ENCODE measurements at places on chromosomes 7 and 10.

DNA sequence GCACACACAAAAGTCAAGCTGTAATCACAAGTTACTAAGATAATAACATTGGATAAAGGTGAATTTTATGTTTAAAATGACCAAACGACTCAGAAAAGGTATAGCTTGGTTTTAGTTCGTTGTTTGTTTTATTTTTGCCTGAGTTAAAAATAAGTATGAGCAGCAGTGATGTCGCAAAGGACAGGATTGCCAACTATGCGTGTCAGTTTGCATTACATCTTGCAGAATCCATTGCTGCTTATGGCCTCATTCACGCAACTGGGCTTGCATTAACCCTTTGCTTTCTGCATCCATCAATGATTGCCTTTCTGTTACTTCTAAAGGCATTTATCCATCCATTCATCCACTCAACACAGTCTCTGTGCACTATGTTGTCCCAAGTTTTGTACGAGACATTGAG lies 389.6 kb downstream of the DPP6 start:
- no peak for DNase-seq

DNA sequence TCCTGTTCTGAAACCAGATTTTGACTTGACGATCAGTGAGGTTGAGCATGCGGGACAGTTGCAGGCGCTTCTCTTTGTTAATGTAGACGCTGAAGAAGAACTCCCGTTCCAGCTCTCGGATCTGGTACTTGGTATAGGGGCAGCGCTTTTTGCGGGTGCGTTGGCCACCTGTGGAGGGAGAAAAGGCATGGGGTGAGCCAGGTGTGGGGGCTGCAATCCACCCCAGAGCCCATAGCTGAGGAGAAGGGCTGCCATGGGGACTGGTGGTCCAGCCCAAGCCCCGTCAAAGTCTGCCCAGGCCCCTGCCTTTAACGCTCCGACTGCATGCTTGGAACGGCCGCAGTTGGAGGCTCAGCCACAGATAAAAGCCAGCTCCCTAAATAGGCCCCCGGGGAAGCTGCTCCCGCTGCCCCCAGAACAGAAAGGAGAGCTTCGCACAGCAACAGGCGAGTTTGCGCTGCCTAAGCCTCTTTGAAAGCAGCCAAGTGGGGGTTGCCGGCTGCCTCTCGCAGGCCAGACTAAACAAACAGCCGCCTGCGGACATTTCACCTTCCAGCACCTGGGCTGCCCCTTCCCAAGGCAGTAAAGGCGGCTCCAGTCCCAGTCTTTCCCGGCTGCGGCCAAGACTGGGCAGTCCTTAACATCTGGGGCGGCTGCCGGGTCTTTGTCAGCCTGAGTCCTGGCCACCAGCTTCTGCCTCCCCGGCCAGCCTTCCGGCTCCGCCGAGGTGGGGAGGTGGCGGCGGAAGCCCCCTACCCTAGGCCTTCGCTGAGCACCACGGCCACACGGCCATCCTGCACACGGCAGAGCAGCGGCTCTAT lies 2.0 kb downstream of the HOXA11 start:
- no peak for DNase-seq

DNA sequence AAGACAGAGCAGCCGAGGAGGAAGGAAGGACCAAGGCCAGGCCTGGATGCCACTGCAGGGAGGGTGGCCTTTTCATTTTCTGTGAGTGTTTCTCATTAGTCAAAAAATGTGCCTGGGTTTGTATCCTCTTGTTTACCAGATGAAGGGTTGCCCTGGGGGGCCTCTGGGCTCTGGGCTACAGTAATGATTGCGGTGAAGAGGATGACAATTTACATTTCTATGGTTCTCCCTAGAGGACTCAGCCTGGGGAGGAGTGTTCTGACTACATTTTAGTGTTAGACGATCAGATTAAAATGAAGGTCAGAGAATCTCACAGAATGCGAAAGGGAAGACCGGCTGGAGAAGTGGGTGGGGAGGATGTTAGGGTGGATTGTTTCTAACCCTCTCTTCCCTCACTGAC lies 108.0 kb upstream of the KMT2C start:
- no peak for DNase-seq

DNA sequence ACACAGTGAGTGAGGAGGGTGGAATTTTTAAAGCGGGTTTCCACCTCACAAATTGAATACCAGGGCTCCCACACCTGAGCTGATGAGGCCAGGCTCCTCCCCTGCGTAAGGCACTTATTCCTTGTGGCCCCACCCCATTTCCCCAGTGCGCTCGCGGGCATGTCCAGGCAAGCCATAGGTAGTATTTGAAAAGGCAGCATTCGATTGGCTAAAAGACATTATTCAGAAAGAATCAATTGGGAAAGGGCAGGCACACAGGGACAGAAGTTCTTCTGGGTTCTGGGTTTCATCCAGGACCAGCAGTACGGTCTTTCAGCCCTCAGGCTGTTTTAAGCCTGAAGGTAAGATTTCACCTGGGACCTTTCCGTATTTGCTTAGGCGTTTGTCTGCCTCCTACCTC lies 222.3 kb downstream of the BBS9 start:
- no peak for DNase-seq

DNA sequence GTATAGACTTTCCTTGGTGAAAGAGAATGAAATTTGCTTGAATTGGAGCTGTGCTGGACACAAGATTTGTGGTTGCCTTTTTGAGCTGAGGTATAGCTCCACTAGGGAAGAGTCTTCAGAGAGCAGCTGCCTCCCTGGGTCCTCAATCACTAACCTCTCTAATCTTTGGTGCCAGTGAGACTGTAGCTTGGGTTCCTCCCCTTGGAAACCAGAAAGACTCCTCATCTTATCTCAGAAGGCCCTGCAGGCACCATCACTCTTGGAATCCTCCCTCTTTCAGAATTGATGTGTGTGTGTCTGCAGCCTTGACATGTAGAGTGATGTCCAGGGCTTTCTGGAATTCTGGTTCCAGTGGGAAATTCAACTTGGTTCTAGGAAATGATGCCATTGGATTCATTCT lies 426.5 kb downstream of the RPS24 start:
- DNase-seq: no peak

- no peak for DNase-seq
Observed at GRCh38 chr7:132906193-132906835, 175.6 kb downstream of the CHCHD3 start.

GRCh38 chr7:157684909-157685429 lies 348.2 kb downstream of the DNAJB6 start:
- DNase-seq: no peak

GRCh38 chr7:73555411-73555982 lies 2.0 kb downstream of the BCL7B start:
- DNase-seq: no peak

- DNase-seq: no peak
Observed at GRCh38 chr10:47336387-47337134, 11.6 kb upstream of the RBP3 start.

DNA sequence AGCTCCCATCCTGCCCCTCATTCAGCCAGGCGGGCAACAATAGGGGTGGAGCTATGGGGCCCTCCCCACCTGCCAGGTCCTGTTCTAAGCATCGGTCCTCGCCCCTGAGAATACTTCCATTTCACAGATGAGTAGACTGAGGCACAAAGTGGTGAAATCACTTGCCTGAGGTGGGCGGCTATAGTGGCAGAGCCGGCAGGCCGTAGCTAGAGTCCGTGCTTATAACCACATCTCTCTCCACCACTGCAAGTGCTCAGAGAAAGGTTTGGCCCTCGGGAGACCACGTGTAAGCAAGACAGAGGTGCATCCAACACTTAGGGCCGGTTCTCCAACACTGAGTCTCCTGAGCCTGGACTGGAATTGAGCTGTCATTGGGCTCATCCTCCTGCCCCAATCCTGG lies 145.8 kb upstream of the UNC5B start:
- DNase-seq: no peak

GRCh38 chr7:159157714-159158113 lies 13.0 kb upstream of the VIPR2 start:
- no peak for DNase-seq

DNA sequence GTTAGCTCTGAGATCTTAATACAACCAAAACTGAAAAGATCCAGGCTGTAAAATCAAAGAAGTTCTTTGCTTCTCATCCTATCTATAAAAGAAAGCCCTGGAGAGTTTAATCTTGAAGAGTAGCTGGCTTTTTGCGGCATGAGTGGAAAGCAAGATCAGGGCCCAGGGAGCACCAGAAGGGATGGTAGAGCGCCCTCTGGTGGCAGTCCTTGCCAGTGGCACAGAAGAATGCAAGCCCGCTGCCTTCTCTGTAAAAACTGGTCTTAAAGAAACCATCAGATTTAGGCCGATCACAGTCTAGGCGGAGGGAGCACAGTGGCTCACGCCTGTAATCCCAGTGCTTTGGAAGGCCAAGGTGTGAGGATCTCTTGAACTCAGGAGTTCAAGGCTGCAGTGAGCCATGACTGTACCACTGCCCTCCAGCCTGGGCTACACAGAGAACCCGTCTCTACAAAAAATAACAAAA lies 35.6 kb downstream of the CPN1 start:
- DNase-seq: peak; percentile 48

DNA sequence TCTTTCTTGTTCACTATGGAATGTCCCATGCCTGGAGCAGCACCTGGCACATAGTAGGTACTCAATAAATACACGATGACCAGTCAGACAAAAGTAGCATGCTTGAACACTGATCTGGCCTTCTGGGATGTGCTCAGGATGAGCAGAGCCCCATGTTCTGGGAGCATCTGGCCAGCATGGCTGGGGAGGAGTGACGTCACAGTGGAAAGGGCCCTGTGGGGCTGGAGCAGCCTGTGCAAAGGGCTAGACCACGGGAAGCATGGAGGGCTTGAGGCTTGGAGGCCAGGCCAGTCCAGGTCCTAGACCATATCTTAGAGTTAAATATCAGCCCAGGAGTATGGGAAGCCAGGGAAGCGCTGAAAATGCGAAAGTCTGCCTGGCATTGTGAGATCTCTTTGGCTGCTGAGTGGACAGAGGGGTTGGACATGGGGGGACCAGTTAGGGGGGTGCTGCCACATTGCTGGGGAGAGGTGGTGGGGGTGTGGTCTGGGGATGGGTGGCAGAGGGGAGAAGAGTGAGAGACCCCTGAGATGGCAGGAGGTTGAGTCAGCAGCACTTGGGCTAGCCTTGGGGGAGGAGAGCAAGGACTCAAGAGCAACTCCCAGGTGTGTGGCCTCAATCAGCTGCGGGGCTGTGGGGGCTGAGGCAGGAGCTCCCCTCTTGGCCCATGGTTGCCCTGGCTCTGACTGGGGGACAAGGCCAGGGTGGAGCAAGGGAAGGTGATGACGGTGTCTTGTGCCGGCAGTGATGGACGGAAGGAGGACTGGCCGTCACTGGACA lies 34.9 kb downstream of the ZCCHC24 start:
- no peak for DNase-seq

- DNase-seq: peak; percentile 25
Observed at GRCh38 chr7:75623390-75624133, 115.2 kb downstream of the HIP1 start.

- DNase-seq: no peak
Observed at GRCh38 chr7:131517218-131517923, 39.1 kb downstream of the PODXL start.

GRCh38 chr10:56255298-56255697 lies 105.8 kb downstream of the ZWINT start:
- no peak for DNase-seq

DNA sequence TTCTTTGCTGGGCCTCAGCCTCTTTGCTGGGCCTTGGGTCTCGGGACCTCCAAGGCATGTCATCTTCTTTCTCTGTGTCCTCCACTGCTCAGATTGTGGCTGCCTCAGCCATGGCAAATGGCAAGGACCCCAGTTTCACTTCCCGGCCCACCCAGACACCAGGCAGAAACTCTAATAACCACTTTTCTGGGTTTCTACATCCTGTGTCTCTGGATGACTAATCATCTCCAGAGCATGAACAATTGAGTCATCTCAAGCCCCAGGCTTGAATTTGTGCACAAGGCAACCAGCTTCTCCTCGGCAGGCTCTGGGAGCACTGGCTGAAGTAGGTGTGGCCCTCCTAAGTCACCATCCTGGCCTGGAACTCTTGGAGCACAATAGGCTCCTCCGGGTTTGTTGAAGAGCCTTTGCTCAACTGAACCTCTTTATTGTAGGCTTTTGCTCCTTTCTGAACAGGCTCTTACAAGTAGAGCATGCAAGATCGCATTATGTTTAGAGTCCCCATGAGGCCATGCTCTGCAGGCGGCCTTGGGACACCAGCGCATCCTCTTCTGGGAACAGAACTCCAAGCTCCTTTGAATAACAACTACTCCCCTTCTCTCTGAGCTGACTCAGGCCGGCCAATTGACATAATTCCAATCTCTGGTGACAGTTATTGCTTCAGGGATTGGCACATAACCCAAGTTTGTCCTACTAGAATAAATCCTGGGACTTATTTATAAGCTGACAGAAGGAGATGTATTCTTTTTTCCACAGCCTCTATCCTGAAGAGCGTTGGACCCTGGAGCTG lies 218.1 kb downstream of the WDR11 start:
- no peak for DNase-seq

DNA sequence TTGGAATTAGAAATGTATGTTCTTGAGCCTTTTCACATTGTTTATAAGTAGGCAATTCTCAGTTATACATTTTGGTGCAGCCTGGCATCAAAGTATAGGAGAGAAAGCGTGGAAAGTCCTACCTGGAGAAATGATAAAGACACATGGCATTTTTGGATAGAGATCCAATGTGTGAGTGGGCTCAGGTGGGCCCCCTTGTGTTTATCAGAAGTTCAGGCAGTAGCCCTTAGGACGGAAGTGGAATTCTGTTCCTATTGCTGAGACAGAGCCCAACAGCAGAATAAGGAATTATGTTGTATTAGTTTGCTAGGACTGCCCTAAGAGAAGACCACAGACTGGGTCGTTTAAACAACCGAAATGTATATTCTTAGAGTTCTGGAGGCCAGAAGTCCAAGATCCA lies 85.2 kb upstream of the AMPH start:
- no peak for DNase-seq

DNA sequence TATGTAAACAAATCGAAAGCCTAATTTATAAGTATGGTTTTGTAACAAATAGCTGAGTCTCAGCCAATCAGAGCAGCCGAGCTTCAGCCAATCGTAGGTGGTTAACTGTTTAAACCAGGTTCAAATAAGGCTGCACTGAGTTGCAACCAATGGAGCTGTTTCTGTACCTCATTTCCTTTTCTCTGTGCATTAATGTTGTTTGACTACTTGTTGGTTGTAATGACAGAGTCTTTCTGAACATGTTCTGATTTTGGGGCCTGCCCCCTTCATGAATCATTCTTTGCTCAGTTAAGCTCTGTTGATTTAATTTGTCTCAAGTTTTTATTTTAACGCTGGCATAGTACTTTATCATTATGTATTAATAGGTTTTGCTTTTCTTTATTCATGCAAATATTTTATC lies 14.6 kb downstream of the OTUD1 start:
- DNase-seq: no peak
